ENCODE measurements at places on chromosomes 5 and 9.

DNA sequence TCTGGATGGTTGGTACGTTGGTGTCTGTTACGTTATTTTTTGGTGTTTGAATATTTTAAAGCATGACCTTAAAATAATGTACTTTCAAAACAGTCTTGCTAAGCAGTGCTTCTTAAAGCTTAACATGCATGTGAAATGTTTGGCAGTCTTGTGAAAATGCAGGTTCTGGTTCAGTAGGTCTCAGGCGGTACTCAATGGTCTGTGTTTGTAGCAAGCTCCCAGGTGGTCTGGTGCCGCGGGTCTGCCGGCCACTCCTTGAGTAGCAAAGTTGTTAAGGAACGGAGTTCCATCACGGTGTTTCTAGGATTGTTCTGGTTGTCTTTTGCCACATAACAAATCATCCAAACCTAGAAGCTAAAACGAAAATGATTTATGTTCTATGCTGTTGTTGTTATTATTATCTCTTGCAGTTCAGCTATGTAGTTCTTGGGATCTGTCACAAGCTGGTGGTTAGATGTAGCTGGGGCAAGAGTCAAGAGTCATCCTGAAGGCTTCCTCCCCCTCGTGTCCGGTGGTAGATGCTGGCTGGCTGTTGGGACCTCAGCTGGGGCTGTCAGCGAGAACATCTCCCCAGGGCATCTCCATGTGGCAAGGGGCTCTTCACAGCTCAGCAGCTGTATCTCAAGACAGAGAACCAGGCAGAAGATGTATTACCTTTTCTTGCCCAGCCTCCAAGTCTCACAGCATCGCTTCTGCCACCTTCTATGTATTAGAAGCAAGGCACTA, 186.8 kb downstream of the PALM2AKAP2 start:
- DNase-seq, result no peak

GRCh38 chr9:89113851-89114250, 64.8 kb downstream of the SHC3 start:
- DNase-seq, result no peak

GRCh38 chr9:36742264-36742663, 169.6 kb downstream of the MELK start:
- DNase-seq, result no peak

DNA sequence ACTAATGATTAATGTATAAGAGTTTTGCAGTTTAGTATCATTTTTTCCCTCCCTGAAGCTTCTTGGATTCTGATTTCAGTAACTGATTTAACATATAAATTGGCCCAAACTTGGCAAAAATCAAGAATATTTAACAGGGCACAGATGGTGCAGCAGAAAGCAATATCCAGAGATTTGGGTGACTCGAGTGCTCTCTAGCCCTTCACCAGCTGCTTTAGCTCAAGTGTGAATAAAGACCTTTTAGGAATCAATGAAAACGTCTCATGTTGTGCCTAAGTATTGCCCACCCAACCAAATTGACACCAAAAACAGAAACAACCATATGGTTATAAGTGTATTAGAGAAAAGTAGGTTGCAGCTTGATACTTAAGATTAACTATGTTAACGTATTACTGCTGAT, 933.4 kb upstream of the PTPRD start:
- no peak for DNase-seq

DNA sequence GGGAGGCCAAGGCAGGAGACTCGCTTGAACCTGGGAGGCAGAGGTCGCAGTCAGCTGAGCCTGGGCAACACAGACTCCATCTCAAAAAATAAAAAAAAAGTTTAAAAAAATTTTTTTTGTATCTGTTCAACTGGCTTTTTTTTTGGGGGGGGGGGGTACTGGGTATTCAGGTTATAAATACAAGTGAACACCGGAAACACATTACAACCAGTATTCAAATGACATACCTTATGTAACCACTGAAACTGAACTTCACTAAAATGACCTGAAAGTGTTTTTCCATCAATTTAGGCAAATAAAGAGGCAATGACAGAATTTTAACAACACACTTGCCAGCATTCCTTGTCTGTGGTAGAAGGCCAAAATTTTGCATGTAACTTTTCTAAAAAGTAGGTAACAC, 33.5 kb downstream of the STRBP start:
- DNase-seq, result no peak

DNA sequence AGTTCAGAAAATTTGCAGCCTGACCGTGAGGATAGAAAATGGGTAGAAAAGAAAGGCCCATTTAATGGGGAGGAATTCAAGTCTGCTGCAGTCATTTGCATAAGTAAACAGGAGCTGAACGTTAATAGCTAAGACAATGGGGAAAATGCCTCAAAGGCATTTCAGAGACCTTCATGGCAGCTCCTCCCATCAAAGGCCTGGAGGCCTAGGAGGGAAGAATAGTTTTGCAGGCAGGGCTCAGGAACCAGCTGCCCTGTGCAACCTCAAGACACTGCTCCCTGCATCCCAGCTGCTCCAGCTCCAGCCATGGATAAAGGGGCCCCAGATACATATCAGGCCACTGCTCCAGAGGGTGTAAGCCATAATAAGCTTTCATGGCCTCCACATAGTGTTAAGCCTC, 32.2 kb upstream of the CDH18 start:
- DNase-seq, result no peak

GRCh38 chr5:173764332-173765028, 123.7 kb upstream of the CPEB4 start:
- DNase-seq, result no peak

GRCh38 chr9:38227061-38227540, 158.1 kb upstream of the SHB start:
- DNase-seq, result peak; percentile 54

- DNase-seq, result no peak
Measured at GRCh38 chr5:17039170-17039569, 103.1 kb upstream of the MYO10 start.

GRCh38 chr9:73026375-73026774, 73.5 kb upstream of the ALDH1A1 start:
- DNase-seq, result no peak

DNA sequence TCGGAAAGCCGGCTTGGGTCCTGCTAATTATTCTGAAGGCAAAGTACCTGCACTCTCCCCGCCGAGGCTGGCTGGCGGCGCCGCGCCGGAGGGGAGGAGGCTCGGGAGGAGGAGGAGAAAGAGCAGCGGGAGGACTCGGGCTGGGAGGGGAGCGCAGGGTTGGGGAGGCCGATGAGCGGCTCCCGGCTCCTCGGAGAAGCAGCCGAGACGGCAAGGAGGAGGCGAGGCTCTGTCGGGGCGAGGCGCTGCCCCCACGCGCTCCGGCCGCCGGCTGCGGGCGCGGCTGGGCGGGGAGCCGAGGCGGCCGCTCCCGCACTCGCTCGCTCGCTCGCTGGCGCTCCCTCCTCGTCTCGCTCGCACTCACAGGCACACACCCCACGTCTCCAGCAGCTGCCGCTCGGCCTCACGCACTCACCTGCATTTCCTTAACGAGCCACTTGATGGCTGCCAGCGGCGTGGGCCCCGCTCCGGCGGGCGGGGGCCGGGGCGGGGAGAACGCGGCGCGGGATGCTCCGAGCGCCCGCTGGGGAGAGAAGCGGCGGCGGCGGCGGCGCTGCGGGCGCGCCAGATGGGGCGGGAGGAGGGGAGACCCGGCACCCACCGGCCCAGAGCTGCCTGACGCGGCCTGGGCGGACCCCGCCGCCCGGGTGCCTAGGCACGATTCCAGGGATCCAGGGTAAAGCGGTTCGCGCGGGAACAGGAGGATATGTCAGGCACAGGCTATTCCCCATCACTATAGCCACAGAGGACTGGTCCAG, at the start of gene PTPRD:
Gene PTPRD (minus strand): TSS at position 362 of the 758 bp plus-strand sequence.
- peak; percentile 67 for DNase-seq
